Fibroblast of lung (primary cell): ENCODE measurements at places on chromosomes 5 and 9.

DNA sequence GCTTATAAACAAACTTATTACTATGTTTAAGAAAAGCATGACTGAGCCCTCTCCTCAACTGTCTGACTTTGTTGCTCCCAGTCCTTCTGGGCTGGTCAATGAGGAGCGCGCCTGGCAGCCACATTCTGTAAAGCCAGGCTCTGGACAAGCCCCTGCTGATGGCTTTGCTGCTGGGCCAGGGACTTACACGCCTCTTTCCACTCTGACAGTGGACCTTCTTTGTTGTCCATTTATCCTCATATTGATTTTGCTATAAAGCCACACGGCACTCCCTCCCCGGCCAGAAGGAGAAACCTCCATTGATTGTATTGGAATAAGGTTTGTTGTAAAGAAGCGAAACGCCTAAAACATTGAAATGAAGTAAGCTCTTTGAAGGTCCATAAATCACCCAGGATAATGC, 50.6 kb downstream of the C5orf15 start:
- DNase-seq, result no peak

GRCh38 chr9:131762356-131762932, 22.6 kb upstream of the RAPGEF1 start:
- peak; percentile 29 for DNase-seq

GRCh38 chr5:135493406-135494180, 41.4 kb upstream of the TIFAB start:
- peak; percentile 90 for DNase-seq

GRCh38 chr9:79719021-79719420, 147.3 kb downstream of the TLE4 start:
- DNase-seq, result no peak

GRCh38 chr5:119070578-119070827, 384 bp upstream of the DMXL1 start:
- no peak for DNase-seq

- DNase-seq, result no peak
Measured at GRCh38 chr5:124812771-124813358, 66.4 kb upstream of the ZNF608 start.

GRCh38 chr9:92737611-92738299, 26.9 kb downstream of the BICD2 start:
- DNase-seq, result no peak

DNA sequence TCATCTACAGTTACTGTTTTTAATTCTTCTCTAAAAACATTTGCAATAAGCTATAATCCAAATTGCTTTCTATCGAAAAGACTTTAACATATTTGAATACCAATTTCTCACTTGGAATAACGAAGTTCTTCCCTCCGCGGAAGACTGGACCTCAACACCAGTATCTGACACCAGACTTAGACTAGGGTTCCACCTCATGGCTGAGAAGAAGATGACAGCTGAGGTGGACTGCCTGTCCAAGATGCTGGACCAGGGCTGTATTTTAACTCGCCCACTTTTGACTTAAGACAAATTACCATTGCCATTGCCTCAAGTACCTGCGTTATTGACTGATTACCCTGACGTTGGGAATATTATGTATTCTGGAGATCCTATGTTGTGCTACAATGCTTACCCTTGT, 34.1 kb downstream of the ZMAT2 start:
- no peak for DNase-seq

DNA sequence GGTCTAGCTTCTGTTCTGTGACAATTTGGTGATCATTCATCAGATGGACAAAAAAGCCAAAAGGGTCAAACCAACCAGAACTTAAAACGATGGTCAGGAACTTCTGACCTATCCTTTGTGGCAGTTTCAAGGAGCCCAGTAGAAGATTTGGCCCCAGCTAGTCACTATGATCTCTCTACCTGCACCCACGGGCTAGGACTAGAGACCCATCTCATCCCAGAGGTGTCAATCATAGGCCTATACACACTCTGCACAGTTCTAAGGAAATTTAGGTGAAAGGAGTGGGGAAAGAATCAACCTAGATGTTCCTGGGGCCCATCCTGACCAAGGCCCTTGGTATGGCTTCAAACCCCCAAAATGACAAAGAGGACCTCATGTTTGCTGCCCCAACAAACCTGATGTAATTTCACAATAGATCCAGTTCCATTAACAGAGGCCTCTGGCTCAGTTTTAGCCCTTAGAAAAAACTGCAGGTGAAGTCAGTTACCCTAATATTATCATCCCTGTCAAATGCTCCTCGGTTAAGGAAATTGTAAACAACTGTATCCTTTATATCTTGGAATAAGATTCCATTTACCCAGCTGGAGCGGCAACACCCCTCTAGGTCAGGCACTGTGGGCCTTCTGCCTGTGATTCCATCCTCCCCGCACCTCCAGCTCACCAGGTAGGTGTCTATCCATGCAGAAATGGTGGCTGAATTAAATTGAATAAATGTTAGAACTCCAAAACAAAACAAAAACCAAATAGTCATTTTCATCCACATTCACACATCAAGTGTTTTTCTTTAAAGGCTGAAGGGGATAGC, 138.7 kb downstream of the ENC1 start:
- no peak for DNase-seq

- DNase-seq, result peak; percentile 72
Measured at GRCh38 chr9:101462558-101462957, 27.0 kb upstream of the ALDOB start.

- DNase-seq, result no peak
Measured at GRCh38 chr5:138721979-138722378, 31.2 kb upstream of the CTNNA1 start.

DNA sequence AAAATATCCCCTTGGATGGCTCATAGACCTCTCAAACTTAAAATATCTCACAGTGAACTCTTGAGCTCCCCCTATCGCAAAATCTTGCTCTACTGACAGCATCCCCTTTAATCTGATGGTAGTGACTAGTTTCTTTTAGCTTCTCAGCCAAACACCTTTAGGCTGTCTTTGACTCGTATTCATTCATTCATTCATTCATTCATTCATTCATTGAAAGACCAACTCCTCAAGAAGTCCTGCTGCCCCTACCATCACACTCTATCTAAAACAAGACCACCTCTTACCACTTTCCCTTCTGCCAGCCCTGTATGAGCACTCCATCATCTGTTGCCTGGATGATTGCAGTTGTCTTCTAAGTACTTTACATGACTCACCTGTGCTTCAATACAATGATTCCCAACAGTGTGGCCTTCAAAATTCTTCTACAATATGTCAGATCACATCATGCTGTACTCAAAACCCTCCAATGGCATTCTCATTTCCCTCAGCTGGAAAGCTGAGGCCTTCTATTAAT, 46.8 kb downstream of the ITGA2 start:
- DNase-seq, result peak; percentile 39

- no peak for DNase-seq
Measured at GRCh38 chr5:138629392-138629791, 54.2 kb upstream of the HSPA9 start.

DNA sequence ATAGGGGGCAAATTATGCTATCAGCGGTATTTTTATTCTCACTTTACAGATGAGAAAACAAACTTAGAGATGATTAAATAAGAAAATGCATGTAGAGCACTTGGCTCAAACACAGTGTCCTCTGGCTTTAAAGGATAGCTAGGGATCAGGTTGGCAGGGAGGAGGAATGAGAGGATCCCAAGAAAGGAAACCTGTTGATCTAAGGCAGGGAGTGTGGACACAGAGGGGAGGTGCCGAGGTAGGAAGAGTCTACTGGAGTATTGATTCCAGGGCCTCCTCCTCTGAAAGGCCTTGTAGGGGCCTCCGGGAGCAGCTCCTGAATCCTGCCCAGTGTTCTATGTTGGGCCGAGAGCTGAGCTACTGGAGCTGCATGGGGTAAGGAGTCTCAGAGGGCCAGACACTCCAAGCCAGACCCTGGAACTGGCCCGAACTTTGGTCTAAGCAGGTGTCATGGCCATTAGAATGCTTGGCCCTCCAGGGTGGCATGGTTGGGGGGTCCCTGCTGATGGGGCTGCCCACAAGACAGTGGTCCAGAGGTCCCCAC, 30.4 kb upstream of the TCF7 start:
- no peak for DNase-seq

- DNase-seq, result no peak
Measured at GRCh38 chr5:164346785-164347630, 841.6 kb downstream of the MAT2B start.

DNA sequence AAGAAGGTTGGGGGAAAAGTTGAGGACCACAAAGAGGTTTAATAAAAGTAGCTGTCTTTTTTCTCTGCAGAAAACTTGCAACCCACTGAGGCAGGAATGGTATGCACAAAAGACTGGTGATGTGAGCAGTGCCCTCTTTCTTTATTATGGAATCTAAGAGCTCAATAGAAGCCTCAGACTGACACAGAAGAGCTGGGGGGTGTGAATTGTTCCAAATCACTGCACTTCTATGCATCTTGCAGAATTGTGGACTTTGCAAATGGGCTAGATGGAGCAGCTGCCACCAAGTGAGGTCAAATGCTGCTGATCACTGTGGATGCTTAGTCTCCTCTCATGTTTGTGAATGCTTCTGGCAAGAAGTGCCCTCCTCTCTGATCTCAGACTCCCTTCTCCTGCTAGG, 227.1 kb downstream of the ZSWIM6 start:
- DNase-seq, result no peak

DNA sequence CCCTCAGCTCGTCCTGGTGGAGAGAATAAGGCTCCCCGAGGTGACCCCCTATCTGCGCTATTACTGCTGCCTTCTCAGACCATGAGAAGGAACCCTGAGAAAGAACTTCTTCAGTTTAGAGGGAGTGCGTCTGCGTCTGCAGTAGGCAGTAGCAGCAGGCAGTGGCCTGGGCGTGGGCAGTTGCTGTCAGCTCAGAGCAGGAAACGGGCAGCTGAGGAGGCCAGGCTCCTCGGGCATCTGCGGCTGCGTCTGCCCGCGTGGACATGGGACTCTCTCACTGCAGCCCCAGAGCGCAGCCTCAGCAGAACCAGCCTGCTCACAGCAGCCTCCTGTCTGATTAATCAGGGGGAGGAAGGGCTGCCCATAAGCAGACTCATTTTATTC, 49.8 kb upstream of the FCN1 start:
- peak; percentile 15 for DNase-seq

DNA sequence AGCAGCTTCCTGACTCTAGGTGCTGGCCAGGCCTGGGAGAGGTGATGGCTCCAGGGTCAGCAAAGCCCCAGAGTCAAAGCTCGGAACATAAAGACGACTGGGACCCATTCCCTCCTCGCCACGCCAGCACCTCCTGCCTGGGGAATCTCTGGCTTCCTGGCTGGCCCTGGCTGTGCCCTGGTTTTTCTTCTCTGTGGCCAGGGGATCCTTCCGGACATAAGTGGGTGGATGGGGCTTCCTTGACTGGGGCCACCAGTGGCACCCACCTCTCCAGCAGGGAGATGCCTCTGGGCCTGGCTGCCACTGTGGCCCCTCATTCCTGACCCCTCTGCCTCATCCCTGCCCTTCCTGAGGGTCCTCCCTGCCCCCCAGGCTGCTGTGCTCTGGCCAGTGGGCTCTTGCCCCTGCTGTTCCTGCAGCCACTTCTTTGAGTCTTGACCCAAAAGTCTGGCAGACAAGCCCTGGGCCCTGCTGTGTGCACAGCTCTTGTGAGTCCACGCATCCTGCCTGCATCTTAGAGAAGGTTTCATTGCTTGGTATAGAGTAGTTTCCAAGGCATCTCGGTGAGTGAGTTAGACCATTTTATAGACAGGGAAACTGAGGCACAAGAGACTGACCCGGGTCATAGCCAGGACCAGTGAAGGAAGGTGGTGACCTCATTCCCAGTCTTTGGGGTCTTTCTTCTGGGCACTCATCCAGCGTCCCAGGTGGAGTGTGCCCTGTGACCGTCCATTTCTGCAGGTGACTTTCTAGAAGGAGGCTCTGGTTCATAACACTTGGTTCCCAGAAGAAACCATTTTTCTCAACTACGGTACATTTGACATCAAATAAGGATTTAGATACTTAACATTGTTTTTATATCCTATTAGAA, 17.3 kb upstream of the LPCAT1 start:
- no peak for DNase-seq

GRCh38 chr5:168947212-168947868, 353.6 kb downstream of the SLIT3 start:
- peak; percentile 43 for DNase-seq

GRCh38 chr5:90326995-90327394, 82.6 kb downstream of the CETN3 start:
- DNase-seq, result no peak

DNA sequence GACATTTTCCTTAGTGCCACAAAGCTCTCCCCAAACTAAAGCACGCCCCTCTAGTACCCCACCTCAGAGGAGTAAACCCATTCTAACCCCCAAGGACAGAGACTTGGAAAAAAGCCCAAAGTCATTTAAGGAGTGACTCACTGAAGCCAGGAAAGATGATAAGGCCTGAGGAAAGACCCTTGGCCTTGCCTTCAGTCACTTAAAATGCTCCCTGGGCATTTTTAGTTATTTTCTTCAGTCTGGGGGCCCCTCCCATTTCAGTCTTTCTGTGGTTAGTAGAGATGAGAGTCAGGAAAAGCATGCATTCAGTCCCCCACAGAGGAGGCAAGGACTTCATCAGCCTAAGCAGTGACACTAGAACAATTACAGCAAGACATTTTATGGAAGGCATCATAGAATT, 13.7 kb upstream of the TLX3 start:
- no peak for DNase-seq

DNA sequence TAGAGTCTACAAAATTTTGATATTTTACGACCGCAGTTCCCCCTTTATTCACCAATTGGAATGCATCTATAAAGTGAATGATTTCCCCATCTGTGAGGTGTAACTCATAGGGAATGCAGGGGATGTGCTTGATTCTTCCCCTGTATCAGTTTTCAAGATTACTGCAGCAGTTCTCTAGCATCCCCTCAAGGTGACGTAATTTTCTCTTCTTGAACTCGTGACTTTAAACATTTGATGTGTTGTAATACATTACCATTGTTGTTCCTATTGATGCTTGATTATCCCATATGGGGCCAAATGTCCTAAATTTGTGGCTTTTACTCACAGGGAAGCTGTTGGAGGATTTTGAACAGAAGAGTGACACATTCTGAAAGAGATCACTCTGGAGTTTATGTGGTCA, 240.2 kb downstream of the CD180 start:
- DNase-seq, result no peak

GRCh38 chr5:173826428-173827350, 61.5 kb upstream of the CPEB4 start:
- no peak for DNase-seq

- peak; percentile 22 for DNase-seq
Measured at GRCh38 chr5:83472508-83473345, 1.2 kb downstream of the VCAN start.

- DNase-seq, result no peak
Measured at GRCh38 chr9:86669422-86669821, 277.9 kb downstream of the GAS1 start.
